Left hindlimb (tissue), 1 donor: ENCODE measurements at places on chromosomes 1 and 21.

GRCh38 chr1:66300972-66301451 lies 232.9 kb upstream of the SGIP1 start:
- DNase-seq: no peak

- no peak for DNase-seq
Measured at GRCh38 chr1:92931691-92932090, 29.6 kb downstream of the DIPK1A start.

- no peak for DNase-seq
Measured at GRCh38 chr1:66526036-66526435, 7.9 kb upstream of the SGIP1 start.

DNA sequence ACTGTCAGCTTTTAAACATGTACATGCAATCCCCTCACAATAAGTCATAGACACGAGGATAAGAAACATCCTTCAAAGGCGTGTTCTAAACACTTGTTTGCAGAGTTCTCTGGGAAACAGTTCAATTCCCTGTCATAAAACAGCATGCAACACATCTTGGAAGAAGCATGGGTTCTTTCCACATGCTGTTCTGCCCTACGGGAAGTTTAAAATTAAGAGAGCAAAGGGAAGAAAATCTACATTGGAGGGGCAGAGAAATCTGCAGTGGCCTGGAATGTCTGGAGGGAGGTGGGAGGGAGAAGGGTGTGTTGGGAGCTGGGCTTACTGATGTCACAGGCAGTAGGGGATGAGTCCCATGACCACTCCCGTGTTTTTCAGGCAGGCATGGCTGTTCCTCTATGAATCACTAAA lies 98.3 kb upstream of the SLC2A1 start:
- no peak for DNase-seq

DNA sequence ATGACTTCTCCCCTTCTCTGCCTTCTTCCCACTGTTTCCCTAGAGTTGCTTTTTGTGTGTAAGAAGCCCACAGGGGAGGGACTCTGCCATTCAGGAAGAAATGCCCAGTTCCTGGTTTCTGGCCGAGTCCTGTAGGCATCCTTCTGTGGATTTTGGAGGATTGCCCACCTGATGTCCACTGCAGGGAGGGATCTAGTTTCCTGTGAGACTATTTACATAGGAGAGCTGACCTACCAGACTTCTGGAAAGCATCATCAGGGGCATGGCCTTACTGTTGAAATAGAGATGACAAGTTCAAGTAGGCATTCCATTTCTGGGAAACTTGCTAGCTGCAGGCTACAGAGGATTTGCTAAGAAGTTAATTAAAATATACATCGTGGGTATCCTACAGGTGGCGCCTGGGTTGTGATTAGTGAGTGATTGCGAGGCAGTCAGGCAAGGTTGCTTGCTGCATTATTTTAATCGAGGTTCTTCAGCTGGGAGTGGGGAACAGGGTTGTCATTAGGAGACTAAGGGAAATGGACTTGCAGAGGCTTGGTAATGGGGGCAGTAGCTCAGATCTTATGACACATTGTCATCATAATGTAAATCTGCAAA lies 148.7 kb downstream of the HHAT start:
- DNase-seq: no peak
